ENCODE measurements at places on chromosomes 13 and 19. TPM values are rescaled to one million over a fixed set of nuclear protein-coding genes. Genes with fewer than 3 reads are reported as not detected.

DAND5 gene
- total RNA-seq, result not detected

FXYD3 gene
- 0.38 TPM for total RNA-seq

SLC25A41 gene
- total RNA-seq, result not detected

APOE gene
- 920 TPM for total RNA-seq

COL4A1 gene
- 1,066 TPM for total RNA-seq

TMPRSS9 gene
- total RNA-seq, result not detected

AP1M1 gene
- total RNA-seq, result 154 TPM

FGF9 gene
- total RNA-seq, result 5.3 TPM

KLK8 gene
- total RNA-seq, result 3.4 TPM

KLK4 gene
- total RNA-seq, result not detected

CABP5 gene
- total RNA-seq, result not detected

KLF1 gene
- not detected for total RNA-seq

GRIN2D gene
- 0.63 TPM for total RNA-seq

ZNF229 gene
- total RNA-seq, result 4.6 TPM

NDFIP2 gene
- total RNA-seq, result 26.7 TPM

Data from omental fat pad (tissue), 4 donors.